ENCODE measurements at places on chromosomes 16 and 17.

- DNase-seq = no peak
These were observed 44.1 kb downstream of the ZNF423 start for GRCh38 chr16:49811644-49812334.

GRCh38 chr17:37485938-37486570 is 3.6 kb upstream of the DUSP14 start:
- DNase-seq = no peak

DNA sequence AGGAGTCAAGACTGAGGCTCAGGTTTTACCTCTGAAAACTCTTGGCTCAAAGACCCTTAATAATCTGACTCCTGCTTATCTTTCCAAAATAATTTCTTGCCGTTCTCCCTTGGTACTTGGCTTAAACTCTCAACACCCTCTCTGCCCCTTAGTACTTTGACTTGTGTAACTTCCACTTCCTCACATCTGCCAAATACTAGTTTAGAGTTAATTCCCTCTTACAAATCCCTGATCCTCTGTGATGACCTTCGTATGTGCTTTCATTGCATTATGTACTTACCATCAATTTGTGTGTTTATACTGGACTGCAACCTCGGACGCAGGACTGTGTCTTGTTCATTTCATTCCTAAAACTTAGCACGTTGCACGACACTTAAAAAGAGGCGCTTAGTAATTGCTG is 35.2 kb downstream of the ZNF207 start:
- no peak for DNase-seq

DNA sequence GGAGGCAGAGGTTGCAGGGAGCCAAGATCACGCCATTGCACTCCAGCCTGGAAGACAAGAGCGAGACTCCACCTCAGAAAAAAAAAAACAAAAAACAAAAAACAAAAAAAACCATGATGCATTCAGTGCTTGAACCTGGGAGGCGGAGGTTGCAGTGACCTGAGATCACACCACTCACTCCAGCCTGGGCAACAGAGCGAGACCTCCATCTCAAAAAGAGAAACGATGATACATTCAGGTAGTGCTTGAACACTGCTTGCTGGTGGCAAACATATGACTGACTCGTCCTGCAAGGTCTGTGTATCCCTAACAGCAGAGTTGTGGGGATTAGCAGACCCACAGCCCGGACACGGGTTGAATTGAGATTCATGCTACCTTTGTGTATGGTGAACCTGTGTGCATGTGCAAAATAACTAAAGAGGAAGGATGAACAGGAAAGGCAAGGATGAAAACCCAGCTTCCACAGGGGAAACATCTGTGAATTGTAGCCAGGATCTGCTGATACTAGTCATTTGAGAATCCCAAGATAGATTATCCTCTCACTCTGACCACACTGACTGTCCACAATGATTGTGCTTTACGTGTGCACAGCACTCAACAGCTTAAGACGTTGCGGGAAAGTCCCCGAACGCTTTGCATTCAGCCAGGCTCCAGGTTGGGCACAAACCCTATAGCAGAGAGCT is 52.4 kb upstream of the MRPS23 start:
- no peak for DNase-seq

DNA sequence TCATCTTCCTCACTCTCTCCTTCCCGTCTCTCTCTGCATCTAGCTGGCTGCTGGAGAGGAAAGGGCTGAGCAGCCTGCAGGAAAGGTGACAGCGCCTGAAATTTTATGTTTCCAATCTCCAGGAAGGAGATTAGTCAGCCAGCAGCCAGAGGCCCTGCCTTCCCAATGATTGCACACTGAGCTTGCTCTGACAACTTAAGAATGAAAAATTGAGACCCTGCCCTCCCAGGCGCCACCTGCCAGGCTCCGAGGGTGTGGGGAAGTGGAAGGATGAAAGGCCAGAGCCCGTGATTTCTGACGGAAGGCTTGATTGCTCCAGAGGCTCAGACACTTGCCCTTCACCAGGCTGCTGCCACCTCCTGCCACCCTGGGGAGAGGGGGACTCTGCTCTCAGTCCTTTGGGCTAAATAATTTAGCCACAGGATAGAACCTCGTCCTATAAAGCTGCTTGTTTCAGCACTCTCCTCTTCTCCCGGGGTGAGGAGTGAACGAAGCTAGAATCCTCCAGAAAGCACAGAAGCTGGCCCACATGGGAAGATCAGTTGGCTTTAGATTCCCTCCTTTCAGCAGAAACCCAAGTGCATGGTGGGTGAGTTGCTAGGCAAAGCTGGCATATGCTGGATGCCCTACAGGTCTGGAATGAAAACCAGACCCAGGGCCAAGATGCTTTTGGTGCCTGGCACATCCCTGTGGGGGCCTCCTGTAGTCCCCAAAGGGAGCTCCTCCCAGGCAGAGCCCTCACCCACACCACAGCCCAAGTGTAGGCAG is 33.5 kb downstream of the GRIN2C start:
- DNase-seq = no peak

DNA sequence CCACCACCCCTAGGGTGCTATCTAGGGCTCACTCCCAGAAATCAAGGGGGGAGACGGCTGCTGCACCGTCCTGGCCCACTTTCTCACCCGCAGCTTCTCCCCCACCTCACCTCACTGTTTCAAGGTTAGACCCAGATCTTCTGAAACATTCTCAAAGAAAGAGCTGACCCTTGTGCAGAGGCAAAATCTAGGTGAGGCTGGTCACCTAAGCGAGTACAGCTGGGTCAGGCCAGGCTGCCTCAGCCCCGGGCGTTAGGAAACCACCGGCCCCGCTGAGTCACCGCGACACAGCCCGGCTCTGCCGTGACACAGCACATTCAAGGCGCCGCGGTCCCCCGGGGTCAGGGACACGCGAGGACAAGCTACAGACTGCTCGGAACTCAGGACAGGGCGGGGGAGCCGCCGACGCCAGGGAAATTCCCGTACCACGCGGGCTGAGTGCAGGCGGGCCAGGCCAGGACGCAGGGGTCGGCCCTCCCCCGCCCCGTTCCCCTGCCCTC is 27.1 kb downstream of the GNPTG start:
- peak; percentile 72 for DNase-seq

DNA sequence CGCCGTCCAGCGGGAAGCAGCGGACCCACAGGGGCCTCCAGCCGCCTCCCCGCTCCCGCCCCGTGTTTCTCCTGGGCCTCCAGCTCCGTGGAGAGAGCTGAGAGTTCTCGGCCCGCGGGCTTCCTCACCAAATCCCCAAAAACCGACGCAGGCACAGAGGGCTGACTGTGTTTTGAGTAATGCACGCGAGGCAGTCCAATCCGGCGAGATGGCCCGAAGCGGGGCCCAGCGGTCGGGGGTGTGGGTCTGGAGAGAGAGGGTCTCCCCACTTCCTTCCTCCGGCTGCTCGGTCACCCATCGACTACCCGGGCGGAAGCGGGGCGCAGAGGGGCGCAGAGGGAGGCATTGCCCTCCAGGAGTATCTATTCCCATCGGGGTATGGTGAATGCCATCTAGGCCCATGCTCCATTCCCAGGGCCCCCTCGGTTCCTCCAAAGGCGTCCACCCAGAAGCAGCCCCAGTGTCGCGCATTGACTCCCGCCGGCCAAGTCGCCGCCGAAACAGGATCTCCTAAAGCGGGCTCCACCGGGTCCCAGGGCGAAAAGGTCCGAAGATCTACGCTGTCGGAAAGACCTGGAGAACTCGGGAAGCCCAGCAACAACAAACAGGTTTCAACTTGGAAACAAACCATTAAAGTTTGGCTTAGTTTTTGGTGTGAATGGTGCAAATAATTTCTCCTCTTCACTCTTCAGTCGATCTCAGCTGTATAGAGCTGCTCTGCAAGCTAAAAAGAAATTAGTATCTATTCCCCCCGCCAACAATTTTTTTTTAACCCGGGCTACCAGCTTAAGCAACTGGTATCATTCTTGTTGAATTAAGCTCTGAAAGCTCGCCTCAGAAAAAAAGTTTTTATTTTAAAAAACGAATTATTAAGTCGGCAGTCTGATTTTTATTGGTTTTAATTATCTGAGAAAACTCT is 19.2 kb upstream of the HOXB13 start:
- no peak for DNase-seq
